ENCODE measurements at places on chromosomes 12 and 14. TPM values are rescaled to one million over a fixed set of nuclear protein-coding genes. Genes with fewer than 3 reads are reported as not detected.
A peak's percentile ranks its signal among the peaks of the same experiment; 100 is the strongest.

Gene GYS2
- 0.15 TPM for total RNA-seq

Gene CREBL2
- total RNA-seq = 42.5 TPM

Gene TRIM9
- total RNA-seq = 1.3 TPM

Gene CLEC4A
- 5.2 TPM for total RNA-seq

Gene PZP
- total RNA-seq = 0.29 TPM

Gene KRT82
- not detected for total RNA-seq

Gene KRT79
- total RNA-seq = not detected

Gene MYO1A
- total RNA-seq = 1.4 TPM

DNA sequence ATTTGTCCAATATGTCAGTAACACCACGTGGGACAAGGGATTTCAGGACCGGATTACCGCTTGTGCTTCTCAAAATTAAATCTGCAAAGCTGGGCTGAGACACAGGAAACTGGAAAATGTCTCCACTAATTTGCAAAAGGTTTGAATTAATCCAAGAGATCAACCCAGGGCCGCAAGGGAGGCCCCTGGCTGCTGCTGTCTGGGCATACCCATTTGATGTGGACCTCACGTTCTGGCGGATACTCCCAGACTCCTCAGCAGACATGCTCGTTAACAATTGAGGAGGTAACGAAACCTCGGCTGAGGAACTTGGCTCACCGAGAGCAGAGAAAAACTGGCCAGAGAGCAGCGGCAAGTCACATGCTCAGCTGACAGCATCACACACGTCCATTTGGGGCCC, 180.6 kb downstream of the SLC15A4 start:
- no peak for DNase-seq

- DNase-seq = no peak
Measured at GRCh38 chr12:51062631-51063397, 14.7 kb downstream of the LETMD1 start.

DNA sequence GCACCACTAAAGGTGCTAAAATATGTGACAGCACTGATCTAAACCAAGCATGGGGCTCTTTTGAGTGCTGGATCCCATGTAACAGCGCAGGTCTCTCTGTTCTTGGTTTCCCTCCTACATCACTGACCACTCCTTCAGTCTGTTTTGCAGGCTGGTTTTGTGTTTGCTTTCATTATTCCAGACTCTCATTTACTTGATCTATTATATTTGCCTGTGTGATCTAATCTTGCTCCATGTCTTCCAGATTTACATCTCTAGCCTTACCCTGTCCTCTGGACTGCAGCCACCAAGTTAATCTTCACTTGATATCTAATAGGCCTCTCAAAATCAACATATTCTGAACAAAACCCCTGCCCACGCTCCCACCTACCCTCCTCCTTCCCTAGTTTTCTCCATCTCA, 8.6 kb downstream of the GLIPR1 start:
- no peak for DNase-seq

- no peak for DNase-seq
Measured at GRCh38 chr12:42484996-42485395, 104.5 kb downstream of the PRICKLE1 start.

- no peak for DNase-seq
Measured at GRCh38 chr14:67738740-67739504, 37.2 kb downstream of the RDH12 start.

DNA sequence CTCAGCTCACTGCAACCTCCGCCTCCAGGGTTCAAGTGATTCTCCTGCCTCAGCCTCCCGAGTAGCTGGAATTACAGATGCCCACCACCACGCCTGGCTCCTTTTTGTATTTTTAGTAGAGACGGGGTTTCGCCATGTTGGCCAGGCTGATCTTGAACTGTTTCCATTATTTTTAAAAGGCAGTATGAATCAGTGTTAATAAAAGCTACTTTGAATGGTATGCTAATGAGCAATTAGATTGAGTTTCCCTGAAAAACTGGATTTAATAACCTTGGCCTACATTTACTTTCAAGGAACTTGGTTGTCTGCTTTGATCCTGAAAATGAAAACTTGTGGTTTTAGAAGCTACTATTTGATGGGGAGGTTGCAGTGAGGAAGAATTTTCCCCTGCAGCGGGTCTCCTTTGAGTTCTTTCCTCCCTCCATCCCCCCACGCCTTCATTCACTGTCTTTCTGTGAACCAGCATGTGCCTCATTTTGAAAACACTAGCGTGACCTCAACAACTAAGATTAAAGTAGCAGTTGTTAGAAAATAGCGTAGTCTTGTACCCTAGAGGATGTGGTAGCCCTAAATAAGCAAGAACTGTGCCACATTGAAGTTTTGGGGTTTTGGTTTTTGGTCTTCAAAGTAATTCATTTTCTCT, 17.8 kb upstream of the RPS6KA5 start:
- no peak for DNase-seq

GRCh38 chr14:77985211-77985615, 185.0 kb upstream of the NRXN3 start:
- no peak for DNase-seq

- peak; percentile 16 for DNase-seq
Measured at GRCh38 chr12:122081083-122081696, 2.6 kb downstream of the MLXIP start.

DNA sequence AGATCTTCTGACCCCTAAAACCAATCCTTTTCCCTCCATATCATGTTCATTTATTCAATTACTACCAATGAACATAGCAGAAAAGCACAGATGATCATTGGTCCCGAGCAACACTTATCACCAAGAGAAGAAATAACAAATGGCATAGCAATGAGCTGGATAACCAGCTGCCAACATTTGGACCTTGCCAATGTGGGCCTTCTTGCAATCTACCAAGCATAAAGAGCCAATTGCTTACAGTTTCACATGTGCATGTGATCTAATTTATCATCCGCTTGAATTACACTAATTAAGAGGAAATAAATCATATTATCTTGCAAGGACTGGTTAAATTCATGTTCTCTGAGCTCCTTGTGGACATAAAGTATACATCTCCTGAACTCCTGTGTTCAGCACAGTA, 134.8 kb upstream of the HMGA2 start:
- no peak for DNase-seq

DNA sequence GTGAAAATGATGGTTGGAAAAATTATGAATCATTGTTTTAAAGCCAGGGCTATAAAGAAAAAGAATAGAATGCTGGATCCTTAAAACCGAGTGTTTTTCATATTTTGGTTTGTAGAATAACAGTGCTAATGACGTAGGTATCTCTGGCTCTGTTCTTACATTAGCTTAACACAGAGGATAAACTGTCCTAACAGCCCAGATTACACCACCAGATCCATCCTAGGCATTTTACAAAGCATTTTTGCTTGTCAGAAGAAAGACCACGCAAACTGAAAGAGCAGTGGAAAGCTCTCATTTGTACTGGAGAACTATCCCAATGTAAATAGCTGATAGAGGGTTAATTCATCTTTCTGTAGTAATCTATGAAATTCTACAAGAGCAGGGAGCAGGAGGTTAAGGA, 13.6 kb downstream of the IFT81 start:
- DNase-seq = no peak

DNA sequence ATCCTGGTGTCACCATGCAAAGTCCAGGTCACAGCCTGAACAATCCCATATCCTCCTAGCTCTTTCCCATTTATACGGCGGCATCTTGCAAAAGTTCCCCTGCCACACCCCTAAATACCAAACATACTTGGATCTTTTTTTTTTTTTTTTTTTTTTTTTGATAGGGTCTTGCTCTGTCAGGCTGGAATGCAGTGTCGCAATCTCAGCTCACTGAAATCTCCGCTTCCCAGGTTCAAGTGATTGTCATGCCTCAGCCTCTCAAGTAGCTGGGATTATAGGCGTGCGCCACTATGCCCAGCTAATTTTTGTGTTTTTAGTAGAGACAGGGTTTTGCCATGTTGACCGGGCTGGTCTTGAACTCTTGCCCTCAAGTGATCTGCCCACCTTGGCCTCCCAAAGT, 451.3 kb downstream of the GLT1D1 start:
- no peak for DNase-seq

- DNase-seq = no peak
Measured at GRCh38 chr12:131221957-131222328, 268.2 kb downstream of the ADGRD1 start.

DNA sequence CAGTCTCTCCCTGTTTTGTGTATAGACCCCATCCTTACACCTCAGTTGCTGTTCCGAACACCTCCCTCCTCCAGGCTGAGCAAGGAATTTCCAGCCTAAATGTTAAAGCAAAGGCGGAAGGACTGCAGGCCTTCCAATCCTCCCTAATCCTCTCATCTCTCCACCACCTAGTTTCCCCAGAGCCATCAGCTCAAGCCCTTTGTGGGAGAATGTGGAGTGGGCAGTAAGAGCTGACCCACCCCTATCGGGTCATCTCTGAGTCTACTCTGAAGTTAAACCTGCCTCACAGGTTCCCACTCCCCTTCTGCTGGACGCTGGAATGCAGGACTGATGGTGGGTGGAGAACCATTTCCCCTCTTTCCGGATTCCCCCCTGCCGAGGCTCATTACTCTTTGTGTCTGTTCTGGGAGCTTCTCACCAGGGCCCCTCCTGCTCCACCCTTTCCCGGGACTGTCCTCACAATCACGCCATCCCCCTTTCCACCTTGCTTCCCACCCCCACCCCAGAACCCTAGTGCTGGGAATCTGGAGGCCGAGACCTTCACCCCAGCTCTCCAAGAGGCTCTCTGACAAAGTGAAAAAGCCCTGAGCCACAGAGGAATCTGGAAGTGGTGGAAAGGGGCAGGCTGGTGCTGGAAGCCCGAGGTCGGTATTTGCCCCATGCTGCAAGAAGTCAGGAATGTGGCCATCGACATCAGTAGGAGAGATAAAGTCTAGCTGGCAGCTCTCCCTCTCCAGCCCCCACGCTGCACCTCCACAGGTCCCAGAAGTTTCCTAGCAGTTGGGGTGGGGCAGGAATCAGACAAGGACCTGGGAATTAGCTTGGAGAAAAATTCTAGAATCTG, 3.3 kb upstream of the KRT18 start:
- DNase-seq = no peak

DNA sequence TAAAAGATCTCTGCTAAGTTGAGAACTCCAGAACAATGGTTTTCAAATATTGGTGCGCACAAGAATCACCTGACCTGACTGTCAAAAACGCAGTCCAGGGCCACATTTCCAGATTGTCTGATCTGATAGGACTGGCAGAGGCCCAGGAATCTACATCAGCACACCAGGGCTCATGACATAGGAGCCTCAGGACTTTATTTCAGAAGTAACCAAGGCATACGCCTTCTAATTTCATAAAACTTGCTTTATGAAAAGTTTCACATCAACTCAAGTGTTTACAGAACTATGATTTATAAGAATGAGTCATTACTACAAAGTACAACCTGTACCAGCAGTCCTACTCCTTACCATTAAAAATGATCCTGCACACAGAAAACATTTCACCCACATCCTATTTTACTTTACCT, 47.7 kb upstream of the PTPRO start:
- DNase-seq = no peak

DNA sequence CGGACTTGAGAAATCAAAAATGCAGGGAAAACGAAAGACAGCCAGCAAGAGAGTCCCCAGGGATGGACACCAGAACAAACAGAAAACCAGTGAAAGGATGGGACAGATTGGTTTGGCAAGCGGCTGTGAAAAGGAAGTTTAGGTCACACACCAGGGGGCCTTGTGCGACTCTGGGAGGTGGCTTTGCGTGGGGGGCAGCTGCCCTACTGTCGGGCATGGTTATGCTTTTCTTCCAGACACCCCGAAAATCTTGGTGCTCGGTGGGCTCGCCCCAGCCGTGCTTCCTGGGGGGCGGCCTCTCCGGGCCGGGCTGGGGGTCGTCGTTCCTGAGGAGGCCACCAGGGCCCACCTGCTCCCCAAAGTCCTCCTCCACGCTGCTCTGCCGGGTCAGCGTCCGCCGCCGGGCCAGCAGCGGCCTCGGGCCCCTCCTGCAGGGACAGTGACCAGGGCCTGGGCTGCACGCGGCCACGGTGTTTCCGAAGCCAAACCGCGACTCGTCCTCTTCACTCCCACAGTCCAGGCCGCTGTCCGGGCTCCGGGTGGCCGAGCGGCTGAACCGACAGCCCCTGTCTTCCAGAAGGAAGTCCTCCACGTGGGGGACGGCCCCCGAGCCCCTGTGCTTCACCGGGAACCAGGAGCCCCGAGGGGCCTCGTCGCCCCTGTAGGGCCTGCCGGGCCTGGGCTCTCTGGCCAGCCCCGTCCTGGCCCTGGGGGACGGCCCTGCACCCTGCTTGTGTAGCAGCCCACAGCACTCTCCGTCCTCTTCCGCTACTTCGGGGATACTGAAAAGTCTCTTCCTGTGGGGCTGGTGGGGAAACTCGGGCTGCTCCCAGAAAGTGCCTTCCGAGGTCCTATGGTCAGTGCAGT, 86.5 kb downstream of the PIWIL1 start:
- DNase-seq = no peak

DNA sequence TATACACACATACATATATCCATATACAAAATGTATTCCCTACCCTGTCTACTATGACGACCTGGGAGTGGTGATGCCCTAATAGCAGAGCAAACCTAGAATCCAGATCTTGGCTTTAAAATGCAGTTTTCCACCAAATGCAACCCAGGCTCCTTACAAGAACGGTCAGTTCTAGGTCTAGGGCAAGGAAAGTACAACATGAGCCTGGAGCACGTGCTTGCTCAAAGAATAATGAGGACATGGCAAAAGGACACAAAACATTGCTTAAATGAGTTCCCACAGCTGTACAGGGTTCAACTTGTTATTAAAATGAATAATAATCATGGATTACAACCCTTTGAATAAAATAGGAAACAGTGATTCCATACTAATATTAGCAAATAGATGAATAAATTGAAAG, 94.7 kb downstream of the TMCC3 start:
- no peak for DNase-seq

GRCh38 chr14:34365309-34365915, 96.6 kb downstream of the SPTSSA start:
- DNase-seq = no peak

- DNase-seq = no peak
Measured at GRCh38 chr12:110284597-110284996, 3.5 kb downstream of the ATP2A2 start.

GRCh38 chr14:68486809-68487208, 306.1 kb downstream of the ZFP36L1 start:
- DNase-seq = no peak

GRCh38 chr14:24430682-24431568, 1.2 kb downstream of the KHNYN start:
- peak; percentile 60 for DNase-seq

GRCh38 chr12:59603754-59604153, 7.9 kb downstream of the SLC16A7 start:
- DNase-seq = no peak

DNA sequence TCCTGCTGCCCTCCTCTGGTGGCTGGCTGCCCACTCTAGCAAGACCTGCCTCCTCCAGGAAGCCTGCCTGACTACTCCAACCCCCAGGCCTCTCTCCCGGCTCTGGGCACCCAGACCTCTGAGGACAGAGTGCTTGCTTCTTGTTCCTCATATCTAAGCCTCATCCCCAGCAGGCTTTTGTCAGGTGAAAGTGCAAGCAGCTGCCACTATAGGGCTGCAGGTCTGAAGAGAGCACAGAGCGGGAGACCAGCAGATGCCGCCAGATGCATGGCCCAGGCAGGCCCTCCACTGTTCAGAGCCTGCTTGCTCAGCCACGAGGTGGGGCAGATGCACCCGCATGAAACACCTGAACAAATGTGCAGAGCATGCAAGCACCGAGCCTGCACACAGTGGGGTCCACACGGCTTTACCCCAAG, 73.0 kb downstream of the SERPINA3 start:
- no peak for DNase-seq

Data from aorta (tissue), 5 donors.